Renal cortical epithelial cell (primary cell): ENCODE measurements at places on chromosomes 4 and X.
A peak's percentile ranks its signal among the peaks of the same experiment; 100 is the strongest.

DNA sequence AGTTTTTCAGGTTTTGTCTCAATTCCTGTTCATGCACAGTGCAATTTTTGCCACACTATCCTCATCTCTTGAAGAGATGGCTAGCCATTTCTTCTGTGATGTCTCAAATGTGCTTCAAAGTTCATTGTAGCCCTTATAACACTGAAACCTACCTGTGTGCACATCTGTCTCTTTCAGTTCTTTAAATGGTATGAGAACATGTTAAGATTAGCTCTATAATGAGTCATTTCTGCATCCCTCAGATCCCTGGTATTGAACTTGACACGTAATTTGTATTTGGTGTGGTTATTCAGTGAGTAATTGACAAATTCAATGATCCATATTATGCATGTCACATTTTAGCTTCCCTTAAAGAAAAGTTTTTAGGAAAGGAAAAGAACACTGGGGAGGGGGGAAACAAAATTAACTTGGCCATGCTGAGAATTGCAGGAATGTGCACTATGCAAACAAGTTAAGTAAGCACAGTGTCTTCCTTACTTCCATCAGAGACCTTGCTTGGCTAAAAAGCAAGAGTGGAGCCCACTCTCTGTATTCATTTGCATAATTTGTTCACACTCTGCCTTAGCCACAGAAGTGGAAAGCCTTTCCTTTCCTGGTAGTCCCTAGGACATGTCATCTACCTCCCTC lies 659.8 kb upstream of the MAGEB2 start:
- peak; percentile 4 for DNase-seq

GRCh38 chr4:118810991-118811764 lies 24.7 kb downstream of the SEC24D start:
- DNase-seq, result peak; percentile 10

GRCh38 chr4:78346222-78346621 lies 205.3 kb upstream of the ANXA3 start:
- no peak for DNase-seq

DNA sequence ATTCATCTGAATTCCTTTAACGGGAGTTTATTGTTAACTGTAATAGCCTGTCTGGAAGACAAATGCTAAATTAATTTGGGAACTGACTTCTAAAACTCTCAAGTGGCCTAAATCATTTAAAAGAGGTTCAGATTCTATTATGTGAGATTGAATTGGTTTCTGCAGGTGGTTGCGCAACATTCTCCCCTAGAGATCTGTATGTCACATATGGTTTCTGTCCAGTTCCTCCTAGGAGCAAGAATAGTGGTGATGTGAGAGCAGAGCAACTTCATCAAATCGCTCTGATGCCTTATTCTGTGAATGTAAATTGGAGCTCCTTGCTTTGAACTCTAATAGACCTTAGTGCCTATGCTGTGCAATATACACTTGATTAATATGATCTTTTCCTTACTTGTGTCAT lies 144.6 kb upstream of the GPR101 start:
- no peak for DNase-seq

DNA sequence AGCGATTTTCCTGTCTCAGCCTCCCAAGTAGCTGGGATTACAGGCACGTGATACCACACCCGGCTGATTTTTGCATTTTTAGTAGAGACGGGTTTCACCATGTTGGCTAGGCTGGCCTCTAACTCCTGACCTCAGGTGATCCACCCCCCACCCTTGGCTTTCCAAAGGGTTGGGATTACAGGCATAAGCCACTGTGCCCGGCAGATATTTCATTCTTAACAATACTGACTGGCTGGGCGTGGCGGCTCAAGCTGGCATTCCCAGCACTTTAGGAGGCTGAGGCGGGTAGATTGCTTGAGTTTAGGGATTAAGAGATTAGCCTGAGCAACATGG lies 1.3 kb downstream of the PQBP1 start:
- DNase-seq, result no peak

- DNase-seq, result peak; percentile 77
Measured at GRCh38 chr4:83075311-83076095, 39.0 kb downstream of the PLAC8 start.

DNA sequence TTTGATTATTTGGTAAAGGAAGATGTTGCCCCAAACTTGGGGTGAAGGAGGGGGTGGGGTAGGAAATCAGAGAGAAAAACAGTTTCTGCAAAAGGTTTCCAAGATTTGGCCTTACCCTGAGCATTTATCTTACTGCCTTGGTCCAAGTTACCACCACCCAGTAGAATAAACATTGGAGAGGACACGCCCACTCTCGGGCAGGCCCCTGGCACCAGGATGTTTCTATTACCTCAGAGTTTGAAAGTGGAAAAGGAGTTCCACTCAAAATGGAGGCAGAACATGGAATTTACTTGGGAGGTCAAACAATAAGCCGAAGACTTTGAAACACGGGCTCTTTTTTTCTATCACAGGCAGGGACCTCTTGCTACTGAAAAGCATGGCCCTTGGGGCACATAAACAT lies 113.7 kb downstream of the CHRNA9 start:
- no peak for DNase-seq

GRCh38 chrX:71296806-71297205 lies 4.7 kb upstream of the ITGB1BP2 start:
- no peak for DNase-seq

- DNase-seq, result no peak
Measured at GRCh38 chrX:118367338-118367737, 21.4 kb downstream of the WDR44 start.

DNA sequence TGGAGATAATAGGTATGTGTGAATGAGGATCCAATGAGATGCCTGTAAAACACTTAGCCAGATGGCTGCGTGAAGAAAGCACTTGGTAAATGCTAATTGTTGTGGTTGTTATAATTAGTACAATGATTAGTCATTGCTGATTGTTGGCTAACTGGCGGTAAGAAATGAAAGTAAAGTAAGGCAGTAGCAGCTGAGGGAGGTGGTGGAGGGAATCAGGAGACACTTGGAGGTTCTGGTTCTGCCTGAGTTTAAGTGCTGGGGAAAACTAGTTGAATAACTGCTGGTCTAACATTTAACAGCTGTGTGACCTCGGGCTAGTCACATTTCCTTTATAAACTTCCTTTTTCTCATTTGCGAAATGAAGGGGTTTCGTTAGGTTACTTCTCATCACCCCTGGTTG lies 30.9 kb downstream of the CD38 start:
- peak; percentile 28 for DNase-seq
